Esophagus squamous epithelium (tissue), 5 donors: ENCODE measurements at places on chromosomes 6 and 20.

DNA sequence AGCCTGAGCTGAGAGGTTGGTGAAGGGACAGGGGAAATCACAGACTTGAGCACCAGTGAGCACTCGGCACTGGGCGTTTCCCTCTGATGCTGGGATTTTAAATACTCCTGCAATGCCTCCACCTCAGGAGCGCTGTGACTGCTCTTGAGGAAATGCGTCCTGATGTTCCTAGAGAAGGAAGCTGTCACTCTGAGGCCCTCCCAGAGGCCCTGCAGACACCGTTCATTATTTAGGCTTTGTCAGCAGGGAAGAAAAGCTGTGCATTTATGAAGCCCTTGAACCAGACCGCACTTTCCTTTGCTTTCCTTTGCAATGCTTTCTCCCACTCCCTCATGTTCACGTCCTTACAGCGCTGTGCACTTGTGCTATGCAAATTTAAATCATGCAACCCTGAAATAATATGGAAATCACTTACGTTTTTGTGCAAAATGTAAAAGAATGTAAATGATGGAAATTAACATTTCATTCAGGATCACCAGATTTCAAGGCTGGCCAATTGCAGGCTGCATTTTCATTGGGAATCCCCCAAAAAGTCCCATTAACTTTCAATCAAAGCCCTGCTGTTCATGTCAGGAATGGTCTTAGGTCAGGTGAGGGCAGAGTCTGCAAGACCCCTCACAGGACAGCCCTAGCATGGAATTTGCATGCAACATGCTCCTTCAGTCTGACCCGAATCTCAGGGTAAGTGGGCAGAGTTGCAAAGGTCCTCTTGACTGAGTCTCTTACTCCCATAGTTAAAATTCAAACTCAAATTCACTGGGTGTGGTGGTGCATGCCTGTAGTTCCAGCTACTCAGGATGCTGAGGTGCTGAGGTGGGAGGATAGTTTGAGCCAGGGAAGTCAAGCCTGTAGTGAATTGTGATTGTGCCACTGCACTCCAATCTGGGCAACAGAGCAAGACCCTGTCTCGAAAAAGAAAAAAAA is 45.8 kb upstream of the SYNDIG1 start:
- H3K27ac ChIP-seq, result no peak overlapping the region
- no peaks in the 10 kb centered on the region for H3K36me3 ChIP-seq
- DNase-seq, result no peak
- H3K4me1 ChIP-seq, result no peaks in the 10 kb centered on the region
- no peaks in the 10 kb centered on the region for H3K27me3 ChIP-seq

- no peak overlapping the region for H3K4me3 ChIP-seq
- no peaks in the 10 kb centered on the region for H3K4me1 ChIP-seq
- no peaks in the 10 kb centered on the region for H3K27me3 ChIP-seq
- no peak for DNase-seq
Measured at GRCh38 chr6:161803131-161803530, 529.3 kb upstream of the AGPAT4 start.

DNA sequence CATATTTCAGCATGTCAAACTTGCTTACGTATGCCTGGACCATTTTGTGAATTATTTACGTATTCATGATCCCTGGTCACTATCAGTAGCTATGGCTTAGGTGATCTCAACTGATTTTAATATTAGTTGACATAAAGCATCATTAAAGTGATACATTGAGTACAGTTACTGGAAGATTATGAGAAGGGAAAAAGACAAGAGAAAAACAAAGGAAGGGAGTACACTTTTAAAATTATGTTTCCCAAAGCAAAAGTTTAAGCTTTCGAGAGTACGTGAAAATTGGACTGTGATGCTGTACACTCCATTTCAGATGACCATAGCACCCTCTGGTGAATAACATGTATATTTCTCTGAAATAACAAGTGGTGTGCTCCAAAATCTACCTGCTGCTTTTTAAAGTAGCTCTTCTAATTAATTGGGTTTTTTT is 215.0 kb upstream of the HSF2 start:
- DNase-seq, result no peak
- no peaks in the 10 kb centered on the region for H3K36me3 ChIP-seq

GRCh38 chr20:63089051-63089907 is 82.5 kb upstream of the BHLHE23 start:
- no peak overlapping the region for H3K4me3 ChIP-seq
- no peak for DNase-seq
- no peak overlapping the region for H3K27ac ChIP-seq
- no peaks in the 10 kb centered on the region for H3K36me3 ChIP-seq
- peaks cover 91% of the 10 kb centered on the region for H3K27me3 ChIP-seq

GRCh38 chr20:63923651-63924050 is 28.7 kb downstream of the DNAJC5 start:
- H3K36me3 ChIP-seq, result peaks cover 11% of the 10 kb centered on the region
- no peak overlapping the region for H3K27ac ChIP-seq
- no peak for DNase-seq
- no peak overlapping the region for H3K4me3 ChIP-seq
- no peaks in the 10 kb centered on the region for H3K27me3 ChIP-seq

- H3K4me1 ChIP-seq, result peaks cover 63% of the 10 kb centered on the region
- H3K36me3 ChIP-seq, result no peaks in the 10 kb centered on the region
- H3K27ac ChIP-seq, result peak overlapping the region; percentile 69
- no peak overlapping the region for H3K4me3 ChIP-seq
Measured at GRCh38 chr20:19890445-19891051, 126.6 kb upstream of the NAA20 start.

DNA sequence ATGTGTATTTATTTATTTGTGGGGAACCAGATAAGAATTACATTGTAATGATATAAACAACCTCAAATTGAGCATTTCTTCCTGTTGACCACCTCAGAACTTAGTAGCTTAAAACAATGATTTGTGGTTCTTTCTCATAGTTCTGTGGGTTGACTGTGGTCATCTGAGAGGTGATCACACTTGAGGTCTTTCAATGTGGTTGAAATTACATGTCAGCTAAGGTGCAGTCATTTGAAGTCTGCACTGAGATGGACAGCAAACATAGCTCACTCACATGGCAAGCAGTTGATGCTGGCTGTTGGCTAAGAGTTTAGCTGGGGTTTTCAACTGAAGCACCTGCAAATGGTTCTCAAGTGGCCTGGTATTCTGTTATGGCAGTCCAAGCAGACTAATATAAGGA is 436.7 kb upstream of the MAP3K7 start:
- no peaks in the 10 kb centered on the region for H3K4me1 ChIP-seq
- no peak for DNase-seq
- no peak overlapping the region for H3K27ac ChIP-seq
- H3K27me3 ChIP-seq, result no peaks in the 10 kb centered on the region
- no peaks in the 10 kb centered on the region for H3K36me3 ChIP-seq
- H3K4me3 ChIP-seq, result no peak overlapping the region

GRCh38 chr6:91654793-91655192 is 1067.9 kb upstream of the MAP3K7 start:
- no peak overlapping the region for H3K27ac ChIP-seq
- H3K36me3 ChIP-seq, result no peaks in the 10 kb centered on the region
- H3K27me3 ChIP-seq, result no peaks in the 10 kb centered on the region
- H3K4me1 ChIP-seq, result no peaks in the 10 kb centered on the region
- no peak overlapping the region for H3K4me3 ChIP-seq

- no peak overlapping the region for H3K27ac ChIP-seq
- H3K36me3 ChIP-seq, result no peaks in the 10 kb centered on the region
- H3K27me3 ChIP-seq, result no peaks in the 10 kb centered on the region
- H3K4me1 ChIP-seq, result no peaks in the 10 kb centered on the region
- no peak for DNase-seq
Measured at GRCh38 chr6:159084493-159085091, 39.8 kb upstream of the TAGAP start.

- peaks cover 68% of the 10 kb centered on the region for H3K36me3 ChIP-seq
- no peaks in the 10 kb centered on the region for H3K4me1 ChIP-seq
- H3K27me3 ChIP-seq, result no peaks in the 10 kb centered on the region
- H3K4me3 ChIP-seq, result no peak overlapping the region
- H3K27ac ChIP-seq, result no peak overlapping the region
Measured at GRCh38 chr6:7886132-7886531, 24.5 kb downstream of the TXNDC5 start.

DNA sequence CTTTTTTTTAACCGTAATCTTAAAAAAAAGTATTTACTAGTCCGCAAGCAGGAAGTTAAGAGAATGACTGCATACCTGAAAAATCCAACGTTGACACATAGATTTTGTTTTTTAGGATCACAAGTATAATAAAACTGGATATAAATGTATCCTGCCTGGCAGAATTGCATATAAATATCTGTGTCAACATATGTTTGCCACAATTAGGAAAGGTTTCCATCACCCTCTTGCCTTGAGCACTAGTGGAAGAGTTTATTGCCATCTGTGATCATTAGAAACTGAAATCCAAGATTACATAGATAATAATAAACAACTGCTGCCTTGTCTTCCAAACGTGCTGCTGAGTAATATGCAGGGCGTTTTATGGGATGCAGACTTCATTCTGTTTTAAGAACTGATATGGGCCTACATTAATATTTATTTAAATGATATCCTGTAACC is 27.9 kb downstream of the PLEKHG1 start:
- peaks cover under 1% of the 10 kb centered on the region for H3K4me1 ChIP-seq
- peak overlapping the region; percentile 49 for H3K27ac ChIP-seq
- H3K4me3 ChIP-seq, result no peak overlapping the region
- DNase-seq, result no peak

DNA sequence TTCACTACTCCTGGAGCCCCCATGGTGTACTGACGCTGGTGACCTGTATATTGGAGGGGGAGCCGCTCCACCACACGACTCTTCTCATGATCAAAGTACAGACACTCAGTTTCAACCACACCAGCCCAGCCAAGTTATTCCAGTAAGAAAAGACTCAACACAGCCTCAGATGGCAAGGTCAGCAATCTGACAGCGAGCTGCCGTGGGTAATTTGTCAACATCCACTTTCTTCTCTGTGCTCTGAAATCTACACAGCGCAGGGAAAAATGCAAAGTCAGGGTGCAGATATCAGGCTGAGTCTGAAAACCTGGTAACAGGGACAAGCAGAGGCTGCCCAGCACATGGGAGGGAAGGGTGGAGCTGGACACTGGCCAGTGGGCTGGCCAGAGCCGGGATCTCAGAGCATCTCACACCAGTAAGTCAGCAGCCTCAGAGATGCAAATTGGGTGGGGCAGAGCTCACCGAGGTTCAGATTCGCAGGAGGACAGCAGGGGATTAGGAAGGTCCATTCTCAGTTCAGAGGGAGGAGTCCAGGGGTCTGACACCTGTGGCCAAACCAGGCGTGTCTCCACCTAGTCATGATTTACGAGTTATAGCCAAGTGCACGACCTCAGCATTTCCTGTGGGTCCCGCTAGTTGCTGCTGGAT is 44.5 kb upstream of the RPS6KA2 start:
- H3K36me3 ChIP-seq, result no peaks in the 10 kb centered on the region
- H3K27me3 ChIP-seq, result no peaks in the 10 kb centered on the region
- no peak for DNase-seq
- H3K27ac ChIP-seq, result no peak overlapping the region

- H3K4me1 ChIP-seq, result no peaks in the 10 kb centered on the region
- no peak overlapping the region for H3K4me3 ChIP-seq
- no peaks in the 10 kb centered on the region for H3K36me3 ChIP-seq
- DNase-seq, result no peak
Measured at GRCh38 chr6:142274656-142275055, 27.2 kb upstream of the ADGRG6 start.

DNA sequence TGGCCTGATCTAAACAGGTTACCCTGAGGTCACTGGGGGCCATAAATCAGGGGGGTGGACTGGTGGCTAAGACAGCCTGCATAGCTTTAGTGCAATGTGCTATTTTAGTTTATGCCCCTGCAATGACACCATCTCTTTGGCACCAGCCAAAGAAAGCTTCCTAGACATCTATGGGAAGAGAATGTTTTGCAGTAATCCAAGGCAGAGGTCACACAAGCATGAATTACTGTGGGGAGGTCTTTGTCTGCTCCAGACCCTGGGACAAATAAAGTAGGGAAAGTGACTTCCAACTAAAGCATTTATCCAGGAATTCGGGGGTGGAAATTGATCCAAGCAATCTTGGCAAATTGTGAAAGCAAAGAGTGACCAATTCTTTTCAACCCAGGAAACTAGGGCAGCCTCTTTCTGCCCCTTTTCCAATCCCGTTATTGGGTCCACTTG is 5.3 kb downstream of the RIPOR2 start:
- no peak overlapping the region for H3K4me3 ChIP-seq
- peaks cover 24% of the 10 kb centered on the region for H3K4me1 ChIP-seq
- no peaks in the 10 kb centered on the region for H3K27me3 ChIP-seq
- DNase-seq, result no peak
- no peak overlapping the region for H3K27ac ChIP-seq

GRCh38 chr6:150696190-150696589 is 96.5 kb downstream of the PLEKHG1 start:
- H3K4me1 ChIP-seq, result no peaks in the 10 kb centered on the region
- H3K27me3 ChIP-seq, result no peaks in the 10 kb centered on the region
- peak overlapping the region; percentile 5 for H3K27ac ChIP-seq
- DNase-seq, result no peak
- H3K4me3 ChIP-seq, result no peak overlapping the region

GRCh38 chr20:54524849-54525248 is 49.5 kb downstream of the DOK5 start:
- no peaks in the 10 kb centered on the region for H3K4me1 ChIP-seq
- H3K36me3 ChIP-seq, result no peaks in the 10 kb centered on the region
- no peak overlapping the region for H3K4me3 ChIP-seq
- no peaks in the 10 kb centered on the region for H3K27me3 ChIP-seq

DNA sequence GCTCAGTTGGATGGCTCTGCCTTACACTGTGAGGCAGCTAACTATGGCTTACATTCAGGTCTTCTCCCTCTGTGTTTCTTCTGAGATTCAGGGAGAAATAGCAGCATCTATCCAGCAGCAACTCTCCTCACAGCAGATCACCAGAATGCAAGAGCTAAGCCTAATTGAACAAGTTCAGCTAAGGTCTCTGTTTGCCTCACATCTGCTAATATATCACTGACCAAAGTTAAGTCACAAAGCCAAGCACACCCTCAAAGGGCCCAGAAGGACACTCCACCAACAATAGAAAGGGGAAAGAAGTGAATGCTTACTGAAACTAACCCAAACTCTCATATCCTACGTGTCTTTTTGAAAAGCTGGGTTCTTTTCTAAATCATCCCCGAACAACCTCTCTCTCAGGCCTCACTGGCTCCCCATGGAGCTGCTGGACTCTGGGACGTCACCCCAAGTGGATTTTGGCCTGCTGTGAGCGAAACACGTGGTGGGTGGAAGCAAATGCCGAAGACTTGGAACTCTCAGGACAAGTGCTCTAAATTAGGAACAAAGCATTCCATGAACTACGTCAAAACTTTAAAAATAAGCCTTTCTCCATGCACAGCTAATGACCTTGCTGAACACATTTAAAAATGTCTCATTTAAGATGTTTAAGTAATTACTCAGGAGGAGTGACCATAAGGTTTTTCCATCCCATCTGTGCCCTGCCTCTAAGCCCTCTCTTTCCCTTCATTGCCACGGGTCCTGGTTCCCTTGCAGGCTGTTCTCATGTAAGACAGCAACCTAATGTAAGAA is 167.5 kb upstream of the PLCB4 start:
- no peaks in the 10 kb centered on the region for H3K27me3 ChIP-seq
- H3K4me1 ChIP-seq, result no peaks in the 10 kb centered on the region
- H3K4me3 ChIP-seq, result no peak overlapping the region
- DNase-seq, result no peak

- H3K27me3 ChIP-seq, result no peaks in the 10 kb centered on the region
- H3K36me3 ChIP-seq, result peaks cover 6% of the 10 kb centered on the region
- no peaks in the 10 kb centered on the region for H3K4me1 ChIP-seq
- no peak overlapping the region for H3K27ac ChIP-seq
Measured at GRCh38 chr6:83314693-83315092, 116.2 kb downstream of the ME1 start.
